ENCODE measurements at places on chromosomes 6 and 20.

DNA sequence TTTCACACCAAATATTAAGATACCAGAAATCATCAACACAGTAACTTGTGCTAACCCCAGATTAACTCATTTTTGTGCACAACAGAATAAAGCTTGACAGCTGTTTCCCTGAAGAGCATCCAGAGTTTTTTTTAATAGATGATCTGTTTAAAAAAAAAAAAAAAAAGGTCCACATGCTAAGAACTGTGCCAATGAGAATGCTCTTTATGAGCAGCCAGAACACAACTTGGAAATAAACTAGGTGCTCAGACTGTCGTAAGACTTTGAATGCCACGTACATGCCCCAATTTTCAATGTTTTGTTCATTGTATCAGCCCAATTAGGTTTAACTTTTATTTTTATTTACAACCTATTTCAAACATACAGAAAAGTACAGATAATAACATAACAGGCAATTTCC lies 47.3 kb downstream of the STAU1 start:
- no peak for DNase-seq

- no peak for DNase-seq
Observed at GRCh38 chr20:57688864-57689263, 21.0 kb downstream of the PMEPA1 start.

- DNase-seq, result no peak
Observed at GRCh38 chr6:15327271-15327670, 81.4 kb downstream of the JARID2 start.

DNA sequence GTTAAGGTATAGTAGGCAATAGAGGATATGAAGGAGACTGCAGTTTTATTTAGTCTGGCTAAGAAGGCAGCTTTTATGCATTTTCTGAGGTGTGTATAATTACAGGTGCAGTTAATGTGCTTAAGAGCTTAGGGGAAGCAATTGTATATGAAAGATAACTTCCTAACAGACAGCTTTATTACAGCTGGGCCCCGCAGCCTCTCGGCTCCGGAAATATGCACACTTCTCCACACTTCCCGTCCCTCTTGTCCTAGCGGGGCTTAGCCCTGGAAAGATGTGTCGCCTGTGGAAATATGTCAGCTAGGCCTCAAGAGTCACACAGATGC lies 178.4 kb upstream of the ARID1B start:
- no peak for DNase-seq

DNA sequence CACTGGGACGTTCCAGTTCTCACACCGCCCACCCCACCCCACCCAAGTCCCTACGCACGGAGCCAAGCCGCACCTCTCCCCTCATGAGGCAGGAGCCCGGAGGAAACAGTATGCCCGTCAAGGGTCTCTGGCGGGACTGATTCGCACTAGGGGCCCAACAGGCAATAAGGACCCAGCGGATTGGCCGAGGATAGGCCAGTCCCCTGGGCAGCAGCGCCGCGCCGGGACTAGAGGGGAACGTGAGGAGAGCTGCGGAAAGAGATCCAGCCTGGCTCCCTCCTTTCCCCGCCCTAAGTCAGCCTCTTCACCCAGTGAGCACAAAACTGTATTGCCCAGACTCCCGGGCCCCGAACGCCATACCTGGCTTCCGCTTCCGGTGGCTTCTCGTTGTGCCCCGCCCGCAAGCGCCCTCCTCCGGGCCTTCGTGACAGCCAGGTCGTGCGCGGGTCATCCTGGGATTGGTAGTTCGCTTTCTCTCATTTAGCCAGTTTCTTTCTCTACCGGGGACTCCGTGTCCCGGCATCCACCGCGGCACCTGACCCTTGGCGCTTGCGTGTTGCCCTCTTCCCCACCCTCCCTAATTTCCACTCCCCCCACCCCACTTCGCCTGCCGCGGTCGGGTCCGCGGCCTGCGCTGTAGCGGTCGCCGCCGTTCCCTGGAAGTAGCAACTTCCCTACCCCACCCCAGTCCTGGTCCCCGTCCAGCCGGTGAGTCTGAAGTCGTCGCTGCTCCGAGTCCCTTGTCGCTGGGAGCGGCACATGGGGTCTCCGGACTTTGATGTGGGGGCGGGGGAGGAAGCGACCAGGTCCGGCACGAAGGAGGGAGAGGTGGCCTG lies at the start of gene CSNK2B:
Gene CSNK2B, plus strand, starts transcription at position 580 of the 836 bp plus-strand sequence. CDS start 752 bp downstream, outside the sequence.
- peak; percentile 90 for DNase-seq

DNA sequence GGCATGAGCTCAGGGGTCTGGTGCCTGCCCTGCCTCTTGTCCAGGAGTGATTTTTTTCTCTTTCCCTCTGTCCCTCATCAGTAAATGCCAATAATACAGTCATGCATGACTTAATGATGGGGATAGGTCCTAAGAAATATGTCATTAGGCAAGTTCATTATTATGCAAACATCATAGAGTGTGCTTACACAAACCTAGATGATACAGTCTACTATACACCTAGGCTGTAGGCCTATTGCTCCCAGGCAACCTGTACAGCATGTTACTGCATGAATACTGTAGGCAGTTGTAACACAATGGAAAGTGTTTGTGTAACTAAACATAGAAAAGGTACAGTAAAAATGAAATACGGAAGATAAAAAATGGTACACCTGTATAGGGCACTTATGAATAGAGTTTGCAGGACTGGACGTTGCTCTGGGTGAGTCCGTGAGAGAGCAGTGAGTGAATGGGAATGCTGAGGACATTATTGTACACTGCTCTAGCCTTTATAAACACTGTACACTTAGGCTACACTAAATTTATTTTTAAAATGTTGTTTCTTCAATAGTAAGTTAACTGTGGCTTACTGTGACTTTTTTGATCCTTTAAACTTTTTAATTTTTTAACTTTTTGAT lies 22.1 kb downstream of the PBOV1 start:
- no peak for DNase-seq

GRCh38 chr6:152859225-152859624 lies 108.6 kb downstream of the VIP start:
- DNase-seq, result no peak

DNA sequence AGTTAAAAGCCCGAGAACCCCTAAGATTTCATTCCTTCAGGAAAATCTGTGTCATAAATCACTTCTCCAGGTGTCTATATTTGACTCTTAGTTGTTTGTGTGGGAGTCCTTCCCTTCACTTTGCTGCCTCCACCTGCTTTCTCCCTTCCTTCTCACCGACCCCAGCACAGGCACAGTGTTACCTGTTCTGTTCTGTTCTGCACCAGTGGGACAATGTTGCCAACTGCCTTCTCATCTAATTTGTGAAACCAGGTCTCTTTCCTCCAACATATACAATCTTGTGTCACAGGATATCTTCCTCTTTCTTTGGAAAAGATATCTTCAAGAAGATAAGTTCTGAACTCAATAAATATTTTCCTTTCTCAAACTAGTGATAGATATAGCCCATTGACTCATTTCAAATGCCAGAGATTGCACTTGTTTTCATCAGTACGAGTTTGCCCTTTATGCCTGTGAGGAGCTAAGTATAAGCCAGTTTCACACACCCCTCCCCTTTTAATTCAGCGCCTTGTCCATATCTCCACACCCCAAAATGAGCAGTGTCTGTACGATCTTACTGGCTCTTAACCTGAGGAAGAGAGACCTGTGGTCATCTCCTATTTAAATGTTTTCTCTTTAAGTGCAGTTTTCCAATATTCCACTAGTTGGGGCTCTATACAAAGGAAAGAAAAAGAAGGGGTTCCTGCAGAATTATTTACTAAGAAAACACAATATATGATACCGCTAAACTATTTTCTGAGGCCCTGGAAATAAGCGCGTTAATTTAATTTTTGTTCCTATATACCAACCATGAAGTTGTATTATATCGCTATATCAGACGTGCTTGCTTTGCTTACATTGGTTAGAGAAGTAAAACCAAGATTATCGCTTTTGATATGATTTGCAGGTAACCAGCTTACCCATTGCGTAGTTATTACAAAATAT lies 81.6 kb upstream of the PREP start:
- DNase-seq, result peak; percentile 32

GRCh38 chr6:3013486-3013885 lies 13.8 kb downstream of the NQO2 start:
- DNase-seq, result no peak

GRCh38 chr6:129748212-129748900 lies 38.4 kb upstream of the ARHGAP18 start:
- no peak for DNase-seq
